ENCODE measurements at places on chromosomes 2 and 18.

DNA sequence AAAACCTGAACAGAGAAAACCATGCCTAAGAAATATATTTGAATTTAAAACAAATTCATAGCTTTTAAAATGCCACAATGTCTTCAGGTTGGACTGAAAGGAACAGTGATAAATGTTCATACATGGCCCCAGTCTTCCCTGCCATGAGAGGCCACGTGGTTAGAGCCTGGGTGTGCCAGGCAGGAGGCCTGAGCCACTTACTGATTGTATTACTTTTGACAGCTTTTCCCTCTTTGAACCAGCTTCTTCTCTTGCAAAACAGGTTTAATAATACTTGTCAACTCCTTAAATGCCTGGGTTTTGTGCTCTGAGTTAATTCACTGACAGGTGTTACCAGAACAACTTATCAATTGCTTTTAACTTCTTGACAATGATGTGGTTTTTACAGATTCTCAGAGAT is 27.0 kb downstream of the RBKS start:
- no peak for DNase-seq

- DNase-seq: no peak
Observed at GRCh38 chr2:211816754-211817153, 721.8 kb downstream of the ERBB4 start.

GRCh38 chr2:199223791-199224190 is 233.9 kb downstream of the SATB2 start:
- DNase-seq: no peak

DNA sequence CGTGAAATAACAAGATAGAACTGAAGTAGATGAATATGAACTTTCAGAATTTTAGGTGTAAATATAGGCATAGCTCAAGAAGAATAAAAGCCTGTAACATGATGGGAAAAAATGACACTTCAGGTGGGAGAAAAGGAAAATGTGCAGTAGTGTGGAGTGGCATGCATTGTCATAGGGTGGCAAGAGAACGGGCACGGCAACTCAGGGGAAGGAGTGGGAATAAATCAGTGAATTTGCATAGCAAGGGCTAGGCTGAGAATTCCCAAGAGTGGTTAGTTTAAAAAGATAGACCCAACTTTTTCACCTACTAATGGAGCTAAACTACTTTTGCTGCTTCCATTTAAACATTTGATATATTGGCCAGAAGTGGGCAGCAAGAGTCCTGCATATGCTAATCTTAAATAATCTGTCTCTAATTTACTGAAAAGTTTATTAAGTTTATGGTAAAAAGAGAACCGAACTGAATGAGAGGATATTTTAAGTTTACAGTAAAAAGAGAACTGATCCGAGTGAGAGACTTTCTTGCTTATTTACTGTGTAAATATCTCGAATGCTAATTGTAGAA is 228.1 kb downstream of the CTNNA2 start:
- no peak for DNase-seq

DNA sequence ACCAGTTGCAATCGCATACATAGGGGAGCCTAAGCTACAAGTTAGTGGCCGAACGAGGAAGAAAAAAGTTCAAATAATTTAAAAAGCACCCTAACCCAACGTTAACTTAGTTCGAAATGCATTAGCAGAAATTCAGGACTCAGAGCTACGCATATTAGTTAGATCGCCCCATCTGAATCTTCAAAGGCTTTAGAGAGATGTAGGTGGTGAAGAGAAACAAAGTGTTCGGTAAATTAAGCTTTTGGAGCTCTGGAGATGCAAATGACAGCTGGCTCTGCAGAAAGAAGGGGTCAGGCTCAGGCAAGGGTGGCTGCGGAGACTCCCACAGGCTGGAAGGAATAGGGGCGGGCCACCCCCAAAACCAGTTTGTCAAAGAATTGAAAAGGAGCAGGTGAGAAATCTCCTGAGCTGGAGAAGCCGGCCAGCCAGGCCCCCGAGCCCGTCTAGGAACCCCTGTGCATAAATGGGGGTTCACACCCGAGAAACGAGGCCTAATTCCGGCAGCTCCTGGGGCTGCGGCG is 621 bp downstream of the TXNL1 start:
- peak; percentile 27 for DNase-seq

DNA sequence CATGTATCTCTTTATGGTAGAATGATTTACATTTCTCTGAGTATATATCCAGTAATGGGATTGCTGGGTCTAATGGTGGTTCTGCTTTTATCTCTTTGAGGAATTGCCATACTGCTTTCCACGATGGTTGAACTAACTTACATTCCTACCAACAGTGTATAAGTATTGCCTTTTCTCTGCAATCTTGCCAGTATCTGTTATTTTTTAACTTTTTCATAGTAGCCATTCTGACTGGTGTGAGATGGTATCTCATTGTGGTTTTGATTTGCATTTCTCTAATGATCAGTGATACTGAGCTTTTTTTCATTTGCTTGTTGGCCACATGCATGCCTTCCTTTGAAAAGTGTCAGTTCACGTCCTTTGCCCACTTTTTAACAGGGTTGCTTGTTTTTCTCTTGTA is 55.1 kb downstream of the CYTIP start:
- DNase-seq: no peak

DNA sequence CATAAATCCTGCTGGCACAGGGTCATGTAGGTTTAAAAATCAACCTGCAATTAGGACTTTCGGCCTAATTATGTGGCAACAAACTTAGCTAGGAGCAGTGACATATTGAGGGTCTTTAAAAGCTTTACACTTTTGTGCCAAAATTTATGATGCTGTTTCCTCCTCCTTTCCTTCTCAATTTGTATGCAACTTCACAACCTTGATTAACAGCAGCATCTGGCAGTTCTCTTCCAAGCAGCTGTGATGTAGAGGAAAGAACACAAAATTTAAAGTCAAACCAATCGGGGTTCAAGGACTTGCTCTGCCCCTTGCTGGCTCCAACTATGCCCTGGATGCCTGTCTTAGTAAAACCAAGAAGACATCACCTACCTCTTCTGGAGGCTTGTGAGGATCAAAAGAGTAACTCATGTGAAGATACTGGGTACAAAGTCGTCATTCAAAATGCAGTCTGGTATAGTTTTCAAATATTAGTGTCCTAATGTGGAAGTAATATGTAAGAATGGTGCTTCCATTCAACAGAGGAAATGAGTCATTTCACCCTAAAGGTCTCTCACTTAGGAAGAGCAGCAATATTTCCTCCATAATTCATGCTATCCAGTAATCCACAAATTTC is 94.7 kb downstream of the ANKRD44 start:
- no peak for DNase-seq

- no peak for DNase-seq
Observed at GRCh38 chr2:217981084-217981730, 21.6 kb downstream of the TNS1 start.
